ENCODE measurements at places on chromosomes 6 and 20.

- no peak for DNase-seq
Measured at GRCh38 chr20:60888771-60889170, 363.3 kb upstream of the CDH4 start.

DNA sequence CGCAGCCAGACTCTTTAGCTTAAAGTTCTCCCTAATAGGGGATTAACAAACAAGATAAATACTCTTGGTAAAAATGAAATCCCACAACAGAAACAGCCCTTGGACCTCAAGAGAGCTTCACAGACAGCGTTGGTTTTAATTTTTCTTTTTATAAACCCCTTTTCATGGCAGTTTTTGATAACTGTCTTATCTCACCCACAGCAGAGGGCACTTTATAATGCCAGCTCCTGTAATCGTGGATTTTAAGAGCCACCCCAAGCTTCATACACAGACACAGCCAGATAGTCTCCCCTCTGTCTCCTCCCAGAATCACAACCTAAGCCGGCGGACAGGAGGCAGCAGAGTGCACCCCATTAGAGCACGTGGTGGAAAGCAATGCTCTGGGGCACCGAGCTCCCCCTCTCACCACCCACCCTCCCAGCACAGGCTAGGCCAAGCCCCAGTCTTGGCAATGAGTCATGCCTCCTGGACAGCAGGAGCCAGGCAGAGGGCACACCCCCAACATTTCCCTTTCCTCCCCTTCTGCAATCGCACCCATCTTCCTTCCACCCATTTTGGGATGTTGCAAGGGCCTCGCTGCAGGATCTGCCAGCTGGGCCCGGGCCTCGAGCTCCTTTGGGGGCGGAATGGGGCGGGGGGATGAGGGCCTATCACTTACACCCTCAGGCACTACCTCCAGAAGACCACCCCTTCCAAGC is 2.4 kb downstream of the JAG1 start:
- DNase-seq, result no peak

- no peak for DNase-seq
Measured at GRCh38 chr20:20839771-20840170, 127.3 kb upstream of the RALGAPA2 start.

GRCh38 chr6:163356743-163357142 is 57.8 kb upstream of the QKI start:
- DNase-seq, result no peak

DNA sequence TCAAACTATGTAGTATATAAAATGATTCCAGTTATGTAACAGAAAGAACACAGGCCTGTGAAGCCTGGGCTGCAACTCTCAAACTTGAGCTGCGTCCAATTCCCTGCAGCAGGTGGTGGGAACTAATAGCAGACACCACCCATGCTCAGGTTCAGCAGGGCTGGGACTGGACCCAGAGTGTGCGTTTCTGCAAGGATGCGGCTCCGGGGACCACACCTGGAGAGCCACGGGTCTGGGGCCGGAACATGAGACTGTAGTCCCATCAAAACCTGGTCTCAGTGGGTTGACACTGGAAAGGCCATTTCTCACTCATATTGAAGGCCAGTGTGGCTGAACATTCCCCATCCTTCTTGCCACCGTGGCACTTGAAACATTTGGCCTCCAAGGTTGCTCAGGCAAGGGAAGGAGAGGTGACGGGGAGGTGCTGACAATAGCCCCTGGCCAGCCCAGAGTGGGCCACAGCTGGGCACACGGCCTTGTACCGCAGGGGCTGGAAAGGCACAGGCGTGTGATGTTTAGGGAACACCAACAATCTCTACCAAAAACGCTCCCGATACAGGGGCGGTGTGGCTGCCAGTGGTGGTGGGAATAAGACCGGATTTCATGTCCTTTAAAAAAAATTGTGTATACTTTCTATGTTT is 38.0 kb downstream of the FRMD1 start:
- no peak for DNase-seq

DNA sequence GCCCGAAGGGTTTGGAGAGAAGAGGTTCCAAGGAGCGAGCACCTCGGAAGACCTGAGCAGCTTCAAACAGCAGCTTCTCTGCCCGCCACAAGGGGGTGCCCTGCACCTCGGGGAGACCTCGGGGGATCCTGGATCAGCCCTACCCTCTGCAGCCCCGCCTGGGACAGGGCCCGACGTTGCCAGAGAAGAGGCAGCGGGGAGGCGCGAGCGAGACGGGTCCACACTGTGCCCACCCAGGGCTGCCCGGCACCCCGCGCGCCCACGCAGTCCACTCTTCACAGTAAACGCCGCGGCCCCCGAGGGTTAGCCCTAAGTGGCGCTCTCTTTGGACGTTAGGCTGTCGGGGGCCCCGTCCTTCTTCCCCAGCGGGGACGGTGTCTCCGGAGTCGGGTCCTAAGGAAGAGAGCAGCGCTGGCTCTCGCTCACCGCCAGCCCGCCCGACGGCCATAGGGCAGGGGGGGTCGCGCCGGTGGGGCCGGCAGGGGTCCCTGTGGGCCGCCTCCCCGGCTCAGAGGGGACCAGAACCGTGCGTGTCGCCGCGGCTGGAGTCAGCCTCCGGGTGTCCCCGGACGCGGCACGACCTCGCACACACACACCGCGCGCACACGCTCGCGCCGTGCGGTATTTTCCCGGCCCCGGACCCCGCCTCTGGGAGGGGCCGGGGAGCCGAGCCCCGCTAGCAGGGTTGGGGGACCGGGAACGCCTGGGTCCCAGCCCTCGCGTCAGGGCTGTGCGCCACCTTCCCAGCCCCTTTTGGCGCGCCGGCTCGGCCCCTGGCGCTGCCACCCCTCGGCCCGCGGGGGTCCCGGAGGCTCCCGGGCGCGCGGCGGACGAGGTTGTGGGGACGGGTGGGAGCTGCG is 929 bp downstream of the CDH22 start:
- peak; percentile 17 for DNase-seq

- DNase-seq, result no peak
Measured at GRCh38 chr20:58227391-58228102, 906 bp downstream of the ANKRD60 start.

- no peak for DNase-seq
Measured at GRCh38 chr6:70221025-70221714, 81.7 kb downstream of the COL9A1 start.

GRCh38 chr6:87897663-87898062 is 150.0 kb upstream of the SPACA1 start:
- no peak for DNase-seq

DNA sequence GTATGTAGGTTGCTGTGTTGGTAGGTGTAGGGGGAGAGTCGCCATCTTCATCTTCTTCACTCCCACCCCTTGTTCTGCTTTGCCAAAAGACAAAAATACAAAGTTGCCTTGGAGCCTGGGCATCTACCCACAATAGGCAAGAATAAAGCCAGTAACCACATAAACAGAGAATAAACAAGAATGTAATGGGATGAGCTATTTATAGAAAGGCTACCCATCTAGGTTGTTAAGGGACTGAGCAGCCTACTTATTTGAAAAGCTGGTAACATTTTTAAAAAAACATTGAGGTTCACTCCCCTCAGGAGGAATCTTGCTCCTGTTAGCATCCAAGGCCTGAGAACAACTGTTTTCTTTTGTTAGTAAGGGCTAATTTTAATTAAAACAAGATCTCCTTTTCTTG is 301.4 kb upstream of the STXBP5 start:
- no peak for DNase-seq

DNA sequence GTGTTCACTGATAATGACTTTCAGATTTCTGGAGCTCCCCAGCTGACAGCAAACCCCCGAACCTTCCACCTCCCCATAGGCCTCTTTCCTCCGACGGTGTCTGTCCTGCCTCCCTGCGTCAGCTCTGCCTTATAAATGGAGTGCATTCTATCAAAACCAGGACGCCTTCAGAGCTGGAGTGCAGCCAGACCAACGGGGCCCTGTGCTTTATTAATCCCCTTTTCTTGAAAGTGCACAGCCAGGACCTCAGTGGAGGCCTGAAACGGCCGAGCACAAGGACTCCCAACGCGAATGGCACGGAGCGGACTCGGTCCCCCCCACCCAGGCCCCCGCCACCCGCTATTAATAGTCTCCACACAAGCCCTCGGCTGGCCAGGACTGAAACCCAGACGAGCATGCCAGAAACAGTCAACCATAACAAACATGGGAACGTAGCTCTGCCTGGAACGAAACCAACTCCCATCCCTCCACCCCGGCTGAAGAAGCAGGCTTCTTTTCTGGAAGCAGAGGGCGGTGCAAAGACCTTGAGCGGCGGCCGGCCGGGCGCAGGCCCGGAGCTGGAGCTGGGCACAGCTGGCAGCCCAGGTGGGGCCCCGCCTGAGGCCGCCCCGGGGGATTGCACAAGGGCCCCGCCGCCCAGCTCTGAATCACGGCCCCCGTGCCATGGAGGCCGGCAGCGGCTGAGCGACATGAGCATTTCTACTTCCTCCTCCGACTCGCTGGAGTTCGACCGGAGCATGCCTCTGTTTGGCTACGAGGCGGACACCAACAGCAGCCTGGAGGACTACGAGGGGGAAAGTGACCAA is 42.3 kb upstream of the NAA20 start:
- DNase-seq, result no peak

DNA sequence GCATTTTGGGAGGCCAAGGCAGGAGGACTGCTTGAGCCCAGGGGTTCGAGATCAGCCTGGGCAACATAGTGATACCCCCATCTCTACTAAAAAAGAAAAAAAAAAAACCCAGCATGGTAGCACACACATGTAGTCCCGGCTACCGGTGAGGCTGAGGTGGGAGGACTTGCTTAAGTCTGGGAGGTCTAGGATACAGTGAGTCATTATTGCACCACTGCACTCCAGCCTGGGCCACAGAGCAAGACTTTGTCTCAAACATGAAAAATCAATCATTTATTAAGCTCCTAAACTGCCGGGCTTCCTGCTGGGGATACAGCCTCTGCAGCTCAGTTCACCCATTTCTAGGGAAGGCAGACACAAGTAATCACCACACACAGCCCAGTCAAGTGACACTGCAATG is 7.3 kb upstream of the USP45 start:
- DNase-seq, result no peak

DNA sequence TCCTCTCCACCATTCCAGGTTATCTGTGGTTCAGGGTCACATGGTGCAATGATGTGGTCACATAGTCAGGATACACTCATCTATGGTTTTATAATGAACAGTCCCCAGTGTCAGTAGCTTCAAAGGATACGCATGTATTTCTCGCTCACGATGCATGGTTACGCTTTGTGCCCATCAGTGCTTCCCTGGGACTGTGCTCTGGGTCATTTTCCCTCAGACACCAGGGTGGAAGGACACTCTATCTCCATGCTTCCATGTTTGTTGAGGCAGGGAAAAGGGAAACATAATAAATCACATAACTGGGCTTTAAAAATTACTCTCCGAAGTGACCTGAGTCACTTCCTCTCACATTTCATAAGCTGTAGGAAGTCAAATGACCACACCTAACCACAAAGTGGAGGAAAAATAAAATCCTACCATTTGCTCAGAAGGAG is 394.8 kb upstream of the NOX3 start:
- no peak for DNase-seq

- no peak for DNase-seq
Measured at GRCh38 chr6:42502990-42503389, 51.3 kb upstream of the TRERF1 start.

GRCh38 chr6:21965016-21965415 is 331.8 kb downstream of the PRL start:
- DNase-seq, result no peak

DNA sequence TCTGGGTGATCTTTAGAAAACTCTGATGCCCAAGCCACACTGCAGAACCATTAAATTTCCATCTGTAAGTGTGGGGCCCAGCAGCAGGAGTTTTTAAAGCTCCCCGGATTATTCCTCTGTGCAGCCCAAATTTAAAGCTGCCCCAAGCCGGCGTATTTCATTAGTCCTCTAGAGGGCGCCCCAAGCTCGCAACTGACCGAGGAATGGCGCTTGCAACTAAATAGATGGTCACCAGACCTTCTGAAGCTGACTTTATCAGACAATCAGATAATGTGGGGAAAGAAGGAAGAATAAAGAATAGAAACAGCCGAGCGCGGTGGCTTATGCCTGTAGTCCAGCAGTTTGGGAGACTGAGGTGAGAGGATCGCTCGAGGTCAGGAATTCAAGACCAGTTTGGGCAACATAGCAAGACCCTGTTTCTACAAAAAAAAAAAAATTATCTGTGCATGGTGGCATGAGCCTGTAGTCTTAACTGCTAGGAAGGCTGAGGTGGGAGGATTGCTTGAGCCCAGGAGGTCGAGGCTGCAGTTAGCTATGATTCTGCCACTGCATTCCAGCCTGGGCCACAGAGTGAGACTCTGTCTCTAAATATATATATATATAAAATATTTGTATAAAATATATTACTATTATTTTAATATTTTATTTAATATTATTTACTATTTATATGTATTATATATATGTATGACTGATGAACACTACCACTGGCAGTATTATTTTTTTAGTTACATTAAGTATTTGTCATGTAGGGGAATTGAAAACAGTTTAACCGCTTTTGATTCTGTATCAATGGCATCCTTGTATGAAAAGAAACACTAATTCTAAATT is 56.0 kb downstream of the OTOR start:
- peak; percentile 25 for DNase-seq

- DNase-seq, result no peak
Measured at GRCh38 chr6:134921721-134922261, 28.1 kb downstream of the ALDH8A1 start.

GRCh38 chr6:23980965-23981364 is 145.1 kb upstream of the NRSN1 start:
- DNase-seq, result no peak

DNA sequence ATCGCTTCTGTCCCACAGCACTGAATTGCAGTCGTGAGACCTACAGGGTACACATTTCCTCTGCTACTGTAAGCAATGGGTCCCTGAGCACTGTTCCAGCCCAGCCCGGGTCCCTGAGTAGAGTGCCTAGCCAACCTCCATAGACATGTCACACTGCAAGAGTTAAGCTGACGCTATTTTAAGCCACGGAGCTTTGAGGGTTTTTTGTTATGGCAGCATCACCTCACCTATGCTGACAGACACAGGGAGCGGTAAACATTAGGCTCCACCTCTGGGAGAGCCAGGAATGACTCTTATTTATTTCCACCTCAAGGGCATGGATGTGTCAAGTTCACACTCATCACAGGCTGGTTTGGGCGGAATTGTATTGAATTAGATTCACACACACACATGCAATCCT is 45.1 kb downstream of the GRM4 start:
- DNase-seq, result no peak

- peak; percentile 50 for DNase-seq
Measured at GRCh38 chr6:30450909-30451841, 38.1 kb upstream of the HLA-E start.

GRCh38 chr20:20680991-20681508 is 31.4 kb downstream of the RALGAPA2 start:
- DNase-seq, result no peak

GRCh38 chr20:49052334-49052733 is 6.2 kb downstream of the CSE1L start:
- no peak for DNase-seq
